Stimulated activated CD4-positive, alpha-beta T cell treated with anti-CD3 and anti-CD28 coated beads, Interleukin-1b, Interleukin-23, amount 100 ng/mL, for 1 hour (primary cell): ENCODE measurements at places on chromosomes 4 and X.

DNA sequence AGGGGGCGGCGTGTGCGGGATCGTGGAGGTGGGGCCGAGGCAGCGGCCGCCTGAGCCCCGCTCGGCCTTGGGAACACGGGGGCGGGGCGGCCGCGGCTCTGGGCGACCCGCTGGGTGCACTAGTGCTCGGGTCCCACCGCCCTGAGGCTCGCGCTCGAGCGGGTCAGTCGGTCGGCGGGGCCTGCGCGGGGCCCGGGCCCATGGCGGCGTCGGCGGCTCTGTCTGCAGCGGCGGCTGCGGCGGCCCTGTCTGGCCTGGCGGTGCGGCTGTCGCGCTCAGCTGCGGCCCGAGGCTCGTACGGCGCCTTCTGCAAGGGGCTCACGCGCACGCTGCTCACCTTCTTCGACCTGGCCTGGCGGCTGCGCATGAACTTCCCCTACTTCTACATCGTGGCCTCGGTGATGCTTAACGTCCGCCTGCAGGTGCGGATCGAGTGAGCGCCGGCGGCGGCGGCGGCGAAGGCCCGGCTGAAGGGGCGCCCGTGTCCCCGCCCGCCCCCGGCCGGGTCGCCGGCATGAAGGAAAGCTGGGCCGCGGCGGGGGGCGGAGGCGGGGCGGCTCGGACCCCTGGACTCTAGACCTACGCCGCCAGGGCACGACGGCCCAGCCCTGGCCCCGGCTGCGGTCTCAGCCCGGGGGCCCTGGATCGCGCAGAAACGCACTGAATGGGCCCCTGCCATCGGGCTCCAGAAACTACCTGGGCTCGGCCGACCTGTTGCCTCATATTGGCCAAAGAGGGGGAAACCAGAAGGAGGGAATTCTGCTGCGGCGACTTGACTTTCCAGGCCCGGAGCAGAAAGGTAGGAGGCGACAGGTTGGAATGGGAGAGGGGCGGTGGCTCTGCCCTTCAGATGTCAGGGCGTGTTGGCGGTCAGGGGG, at the start of gene SMIM10L2A:
SMIM10L2A (plus strand) TSS at position 13 of the 878 bp plus-strand sequence; CDS start at position 201, 188 bp downstream.
- no peak for DNase-seq

DNA sequence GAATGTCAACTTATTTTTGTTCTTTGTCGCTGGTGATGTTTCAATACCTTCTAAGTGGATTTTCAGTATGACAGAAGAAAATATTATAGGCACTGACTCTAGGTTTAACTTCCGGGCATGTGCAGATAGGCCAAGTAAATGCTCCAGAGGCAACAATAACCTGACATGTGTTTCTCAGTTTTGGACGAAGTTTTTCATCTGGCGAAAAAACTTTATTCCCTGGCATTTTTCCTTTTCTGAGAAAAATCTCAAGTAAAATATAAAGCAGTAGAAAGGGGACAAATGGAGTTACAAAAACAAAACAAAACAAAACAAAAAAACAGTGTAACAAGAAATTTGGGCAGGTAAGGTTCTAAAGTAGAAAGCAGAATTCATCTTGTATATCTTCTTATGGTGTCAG, 173.5 kb downstream of the ANTXR2 start:
- no peak for DNase-seq

- no peak for DNase-seq
Measured at GRCh38 chr4:150816491-150816890, 198.6 kb downstream of the LRBA start.

DNA sequence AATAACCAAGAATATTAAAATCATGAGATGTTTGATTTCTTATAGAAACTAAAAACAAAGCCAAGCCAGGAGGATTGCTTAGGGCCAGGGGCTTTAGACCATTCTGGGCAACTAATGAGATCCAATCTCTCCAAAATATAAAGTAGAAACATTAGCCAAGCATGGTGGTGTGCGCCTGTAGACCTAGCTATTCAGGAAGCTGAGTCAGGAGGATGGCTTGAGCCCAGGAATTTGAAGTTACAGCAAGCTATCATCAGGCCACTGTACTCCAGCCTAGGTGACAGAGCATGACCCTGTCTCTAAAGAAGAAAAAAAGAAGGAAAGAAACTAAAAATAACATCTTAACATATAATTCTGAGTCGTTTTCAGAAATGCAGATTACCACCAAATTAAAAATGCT, 96.7 kb downstream of the NAF1 start:
- no peak for DNase-seq

DNA sequence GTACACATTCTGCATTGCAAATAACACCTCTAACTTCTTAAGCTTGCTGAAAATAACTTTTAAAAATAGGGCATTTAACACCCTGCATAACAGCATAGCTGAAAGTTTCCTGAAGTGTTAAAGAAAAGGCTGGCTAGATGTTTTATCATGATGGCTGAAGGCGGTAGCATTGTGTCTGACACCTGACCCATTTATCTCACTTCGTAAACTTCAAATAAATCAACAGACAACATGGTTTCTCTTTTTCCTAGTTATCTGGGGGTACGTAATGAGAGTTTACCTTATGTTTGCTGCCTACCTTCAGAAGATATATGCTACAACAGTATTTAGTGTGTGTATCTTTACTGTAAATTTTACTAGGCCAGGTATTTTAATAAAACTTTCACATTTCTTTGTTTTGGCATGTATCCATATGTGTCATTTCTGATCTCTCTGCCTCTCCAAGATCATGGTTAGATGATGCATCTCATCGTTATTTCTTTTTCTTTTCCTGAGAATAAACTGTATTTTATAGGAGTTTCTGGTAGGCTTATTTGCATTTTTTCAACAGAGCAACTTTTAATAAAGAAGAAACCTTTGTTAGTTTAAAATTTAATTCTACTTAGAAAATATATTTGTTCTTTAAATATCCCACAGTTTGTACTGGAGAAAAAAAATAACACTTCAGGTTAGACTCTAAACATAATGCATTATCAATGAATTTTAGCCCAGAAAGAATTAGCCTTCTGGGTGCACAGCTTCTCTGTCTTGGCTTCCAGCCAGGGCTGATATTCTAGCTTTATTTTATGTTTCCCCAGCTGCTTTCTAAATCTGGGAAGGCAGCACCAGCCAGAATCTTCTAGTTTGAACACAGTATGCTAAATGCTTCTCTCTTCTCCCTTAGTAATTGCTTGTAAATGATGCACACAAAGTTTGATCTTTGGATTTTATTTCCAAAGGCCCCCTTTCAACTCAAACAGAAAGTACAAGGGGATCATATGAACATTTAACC, 2.9 kb downstream of the NDST4 start:
- DNase-seq = no peak
